ENCODE measurements at places on chromosomes 3 and 15.

- peak; percentile 76 for DNase-seq
Observed at GRCh38 chr3:148962513-148962912, 28.8 kb upstream of the GYG1 start.

DNA sequence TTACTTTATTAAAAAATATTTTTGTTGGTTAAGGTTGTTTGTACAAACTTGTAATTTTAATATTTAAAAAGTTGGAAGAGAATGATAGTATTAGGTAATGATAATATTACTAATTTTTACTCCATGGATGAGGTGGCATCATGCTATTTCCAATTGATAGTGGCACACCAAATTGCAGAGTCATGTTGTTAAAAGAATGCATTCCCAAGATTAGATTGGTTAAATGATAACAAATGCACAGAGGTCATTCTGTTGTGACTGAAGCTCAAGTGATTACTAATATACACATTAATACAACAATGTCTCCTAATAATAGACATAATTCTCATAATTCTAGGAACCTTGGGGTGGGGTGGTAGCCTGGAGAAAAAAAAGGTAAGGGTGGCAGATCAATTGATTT is 73.2 kb upstream of the ZBED2 start:
- DNase-seq: no peak

GRCh38 chr3:10373686-10374261 is 52.9 kb upstream of the SEC13 start:
- DNase-seq: peak; percentile 72

DNA sequence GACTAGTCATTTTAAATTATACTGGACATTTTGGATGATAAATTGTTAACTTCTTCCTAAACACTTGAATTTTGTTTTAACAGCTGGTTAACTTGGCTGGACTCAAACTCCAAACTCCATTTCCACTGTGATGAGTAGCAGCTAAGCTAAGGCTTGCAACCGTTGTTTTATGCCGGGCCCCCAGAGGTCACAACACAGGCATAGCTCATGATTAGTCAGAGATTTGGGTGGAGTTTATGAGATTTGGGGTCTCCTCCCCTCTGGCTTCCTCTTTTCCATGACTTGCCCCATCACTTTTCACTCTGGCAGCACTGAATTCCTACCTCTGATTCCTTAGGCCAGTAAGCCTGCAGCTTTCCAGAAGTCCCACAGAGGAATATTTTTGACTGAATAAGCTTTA is 12.8 kb downstream of the THAP10 start:
- no peak for DNase-seq

DNA sequence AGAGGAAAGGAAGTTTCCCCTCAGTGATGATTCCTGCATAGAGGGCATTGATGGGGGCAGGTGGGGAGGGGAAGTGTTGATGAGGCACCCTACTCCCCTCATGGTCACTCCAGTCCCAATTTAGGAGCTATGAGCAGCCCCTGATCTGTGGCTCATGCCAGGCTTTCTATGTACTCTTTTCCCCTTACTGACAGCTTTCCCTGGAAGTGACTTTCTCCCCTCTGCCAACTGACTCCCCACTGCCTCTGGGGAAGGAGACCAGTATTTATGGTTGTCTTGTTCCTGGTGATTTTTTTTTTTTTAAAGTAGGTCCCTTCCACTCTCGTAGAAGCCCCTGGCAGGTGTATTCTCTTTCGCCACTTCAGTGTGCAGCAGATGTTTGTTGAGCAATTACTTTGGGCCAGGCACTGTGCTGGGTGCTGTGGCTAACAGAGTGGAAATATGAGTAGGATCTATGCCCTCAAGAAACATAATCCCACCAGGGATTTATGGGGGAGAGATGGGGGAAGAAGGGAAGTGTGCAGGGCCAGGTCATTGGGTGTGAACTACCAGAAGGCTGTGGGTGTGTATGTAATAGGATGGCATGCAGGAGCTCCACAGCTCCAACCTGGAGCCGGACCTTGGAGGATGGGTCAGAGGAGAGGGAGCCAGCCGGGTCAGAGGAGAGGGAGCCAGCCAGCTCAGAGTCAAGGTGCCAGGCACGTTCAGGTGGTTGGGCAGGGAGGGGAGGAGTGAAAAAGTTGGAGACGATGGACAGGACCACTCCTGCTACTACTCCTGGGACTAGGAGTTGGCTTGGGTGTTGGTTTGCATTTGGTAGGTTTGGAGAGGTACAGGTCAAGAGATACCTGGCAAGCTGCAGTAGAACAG is 3.5 kb downstream of the SMAD6 start:
- DNase-seq: peak; percentile 35

DNA sequence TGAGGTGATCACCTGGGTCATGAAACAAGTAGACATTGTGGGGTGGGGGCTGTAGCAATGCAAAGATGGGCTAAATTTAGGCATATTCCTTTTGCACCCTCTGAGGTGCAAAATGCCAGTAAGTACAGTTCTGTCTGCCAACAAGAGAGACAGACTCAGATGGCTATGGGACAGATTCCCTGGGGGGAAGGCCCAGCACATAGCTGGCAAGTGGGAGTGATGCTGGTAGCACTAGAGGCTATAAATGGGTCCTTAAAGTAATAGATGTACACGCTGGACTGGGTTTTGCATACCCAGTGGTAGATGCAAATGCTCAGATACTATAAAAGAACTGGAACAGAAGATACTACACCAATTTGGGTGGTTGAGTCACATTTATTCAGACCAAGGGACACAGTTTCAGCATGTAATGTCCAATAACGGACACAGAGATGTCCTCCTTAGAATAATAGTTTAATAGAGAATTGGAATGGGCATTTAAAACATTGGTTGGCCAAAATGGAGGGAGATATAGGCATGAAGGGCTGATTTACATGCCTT is 67.4 kb upstream of the RNU6-1 start:
- DNase-seq: no peak

- no peak for DNase-seq
Observed at GRCh38 chr3:182784542-182784941, 8.8 kb upstream of the ATP11B start.

DNA sequence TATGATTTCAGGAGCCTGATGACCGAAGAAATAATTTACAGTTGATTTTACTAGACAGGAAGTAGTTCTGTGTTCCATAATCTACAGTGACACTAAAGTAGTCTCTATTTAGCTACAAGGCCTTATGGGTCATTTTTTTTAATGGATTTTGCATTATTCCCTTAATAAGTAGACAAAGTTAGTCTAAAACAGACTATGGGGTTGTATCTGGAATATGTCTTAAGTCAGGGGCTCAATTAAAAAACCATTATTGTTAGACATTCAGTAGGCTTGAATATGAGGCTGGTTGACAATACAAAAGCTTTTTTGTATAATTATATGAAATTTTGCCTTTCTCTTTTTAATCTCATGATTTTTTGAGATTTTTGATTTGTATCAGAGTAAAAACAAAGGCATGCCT is 820.0 kb upstream of the SEMA6D start:
- no peak for DNase-seq

GRCh38 chr3:48655063-48655462 is 7.6 kb downstream of the CELSR3 start:
- no peak for DNase-seq

- DNase-seq: no peak
Observed at GRCh38 chr15:28942046-28942445, 56.3 kb downstream of the APBA2 start.

DNA sequence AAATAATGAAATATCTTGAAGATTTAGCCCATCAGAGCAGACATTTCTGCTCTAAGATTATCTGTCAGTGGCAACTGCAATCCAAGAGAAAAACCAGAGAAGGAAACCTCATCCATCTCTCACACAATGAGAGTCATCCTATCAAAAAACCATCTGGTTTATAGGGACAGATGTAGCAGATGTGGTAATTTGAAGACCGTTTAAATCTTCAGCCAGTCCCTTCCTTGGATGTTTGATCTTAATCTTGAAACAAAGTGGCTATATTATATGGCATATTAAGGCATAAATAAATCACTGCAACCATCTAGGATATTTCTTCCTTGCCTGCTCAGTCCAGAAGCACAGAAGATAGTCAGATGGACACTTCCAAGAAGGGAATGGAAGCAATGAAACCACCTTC is 305.3 kb downstream of the MAGI1 start:
- no peak for DNase-seq

DNA sequence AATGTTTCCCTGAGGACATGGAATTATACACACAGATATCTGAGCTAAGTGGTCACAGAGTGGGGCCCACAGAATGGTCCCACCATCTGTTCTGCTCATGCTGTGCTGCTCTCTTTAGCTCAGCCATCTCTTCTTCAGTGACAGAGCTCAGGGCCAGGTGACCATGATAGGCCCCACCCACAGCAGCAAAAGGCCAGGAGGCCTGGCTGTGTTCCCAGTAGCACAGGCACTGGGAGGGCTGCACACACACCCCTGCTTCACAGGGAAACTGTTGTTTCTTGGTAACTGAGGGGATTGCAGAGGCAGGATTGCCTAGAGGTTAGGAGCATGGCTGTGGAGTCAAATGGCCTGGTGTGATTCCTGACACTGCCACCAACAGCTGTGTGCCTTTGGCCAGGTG is 4.8 kb upstream of the FBXW12 start:
- DNase-seq: no peak

- no peak for DNase-seq
Observed at GRCh38 chr15:26201177-26201858, 338.2 kb upstream of the ATP10A start.

DNA sequence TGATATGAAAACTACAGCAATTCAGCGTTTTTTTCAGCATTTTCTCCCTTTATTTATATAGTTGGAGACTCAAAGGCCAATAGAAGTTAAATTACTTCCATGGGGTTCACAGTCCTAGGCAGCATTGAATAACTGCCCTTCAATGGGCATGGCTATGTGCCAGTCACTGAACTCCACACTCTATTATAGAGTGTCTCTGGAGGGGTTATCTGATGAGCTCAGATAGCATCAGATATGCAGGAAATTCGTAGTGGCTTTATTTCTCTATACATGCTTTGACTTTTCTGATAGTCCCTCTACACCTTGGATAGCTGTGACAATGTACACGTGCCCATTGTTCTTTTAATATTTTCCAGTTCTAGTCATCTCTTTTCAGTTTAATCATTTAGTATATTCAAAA is 396.9 kb upstream of the CBLB start:
- DNase-seq: no peak

DNA sequence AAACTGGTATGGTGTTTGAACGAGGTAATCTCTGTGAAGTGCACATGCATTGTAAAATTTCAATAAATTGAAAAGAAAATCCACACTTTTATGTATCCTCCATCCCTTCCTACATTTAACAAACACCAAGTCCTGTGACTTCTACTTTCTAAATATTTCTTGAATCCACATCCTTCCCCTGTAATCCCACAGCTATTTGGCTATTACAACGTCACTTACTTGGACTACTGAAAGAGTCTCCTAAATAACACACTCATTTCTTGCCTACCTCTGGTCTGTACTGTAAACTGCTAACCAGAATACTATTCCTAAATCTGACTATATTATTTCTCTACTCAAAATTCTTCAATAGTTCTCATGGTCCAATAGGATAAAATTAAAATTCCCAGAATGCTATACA is 176.1 kb downstream of the NEK10 start:
- no peak for DNase-seq

DNA sequence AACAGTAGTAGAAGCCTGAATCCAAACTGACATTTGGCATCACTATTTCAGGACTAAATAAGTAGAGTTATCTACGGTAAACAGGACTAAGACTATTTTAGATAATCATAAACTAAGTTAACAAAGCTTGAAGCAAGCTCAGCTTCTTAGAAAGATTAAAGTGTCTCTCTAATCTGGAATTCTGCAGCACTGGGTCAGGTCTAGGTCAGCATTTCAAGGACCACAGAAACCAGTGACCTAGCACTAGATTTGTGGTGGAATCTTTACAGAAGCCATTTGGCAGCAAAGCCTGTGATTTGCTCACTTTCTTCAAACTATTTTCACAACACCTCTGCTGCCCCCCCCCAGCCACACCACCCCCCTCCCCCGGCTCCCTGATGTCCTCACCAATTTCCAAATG is 37.5 kb downstream of the IGSF11 start:
- DNase-seq: no peak

- DNase-seq: no peak
Observed at GRCh38 chr15:96273317-96274086, 57.0 kb upstream of the NR2F2 start.

DNA sequence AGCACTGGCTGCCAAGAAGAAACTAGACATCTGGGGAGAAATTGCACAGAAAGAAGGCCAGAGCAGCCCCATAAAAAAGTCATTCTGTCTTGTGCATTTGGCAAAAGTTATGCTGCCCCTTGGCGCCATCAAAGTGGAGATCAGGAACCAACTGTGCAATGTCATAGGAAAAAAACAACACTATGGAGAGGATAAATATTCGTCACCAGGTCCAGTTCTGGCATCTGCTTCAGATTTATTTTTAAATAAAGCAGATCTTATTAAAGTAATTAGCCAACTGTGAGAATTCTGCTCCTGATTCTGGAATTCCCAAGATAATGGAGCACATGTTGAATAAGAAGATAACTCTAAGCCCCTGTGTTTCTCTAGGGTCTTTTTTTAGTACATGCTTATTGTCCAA is 500.0 kb upstream of the IL12A start:
- DNase-seq: no peak

- DNase-seq: no peak
Observed at GRCh38 chr3:135896613-135897012, 68.9 kb upstream of the PPP2R3A start.

GRCh38 chr15:44064706-44065105 is 130.4 kb downstream of the FRMD5 start:
- DNase-seq: no peak

DNA sequence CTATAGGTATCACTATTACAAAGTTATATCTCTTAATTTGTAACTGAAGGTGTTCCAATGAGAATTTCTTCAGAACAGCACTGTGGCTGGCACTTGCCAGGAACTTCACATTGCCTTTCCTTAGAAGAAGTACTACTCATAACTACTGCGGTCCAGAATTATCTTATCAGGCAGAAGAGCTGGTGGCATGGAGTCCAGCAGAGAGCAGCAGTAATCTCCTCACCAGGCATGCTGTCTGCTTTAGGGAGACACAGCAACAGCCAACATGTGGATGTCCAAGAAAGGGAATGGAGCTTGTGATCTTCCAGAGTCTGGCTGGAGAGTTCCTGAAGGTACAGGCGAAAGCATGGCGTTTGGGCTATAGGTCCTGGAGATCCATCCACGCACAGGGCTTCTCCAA is 919.7 kb upstream of the NR2F2 start:
- DNase-seq: no peak

- DNase-seq: peak; percentile 13
Observed at GRCh38 chr15:35136321-35137189, 51.5 kb upstream of the NANOGP8 start.

- DNase-seq: no peak
Observed at GRCh38 chr3:38110314-38111050, 26.4 kb downstream of the ACAA1 start.

DNA sequence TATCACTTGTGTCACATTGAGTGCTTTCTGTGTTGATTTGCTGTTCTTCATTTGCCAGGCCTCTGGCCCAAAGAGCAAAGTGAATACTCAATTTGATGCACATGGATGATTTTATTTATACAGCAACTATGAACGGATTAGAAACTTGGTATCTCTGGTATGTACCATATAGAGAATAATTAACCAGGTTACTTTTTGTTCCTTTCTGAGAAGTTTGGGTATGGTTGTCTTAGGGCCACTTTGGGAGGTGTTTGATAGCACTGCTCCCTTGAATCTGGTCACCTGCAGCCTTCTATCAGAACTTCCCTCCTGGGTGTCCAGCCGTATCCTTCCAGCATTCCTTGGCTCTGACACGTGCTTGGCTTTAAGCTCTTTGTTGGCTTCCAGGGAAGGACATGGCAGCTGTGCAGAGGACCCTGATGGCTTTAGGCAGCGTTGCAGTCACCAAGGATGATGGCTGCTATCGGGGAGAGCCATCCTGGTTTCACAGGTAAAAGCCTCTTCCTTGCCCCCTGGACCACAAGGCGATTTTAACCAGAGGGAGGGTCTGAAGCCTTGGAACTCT is 12.7 kb downstream of the TAGLN3 start:
- DNase-seq: no peak
